Stimulated activated CD4-positive, alpha-beta T cell treated with anti-CD3 and anti-CD28 coated beads, Interleukin-1b, Interleukin-23, amount 100 ng/mL, for 1 hour (primary cell): ENCODE measurements at places on chromosomes 12 and 14.

- DNase-seq, result no peak
Measured at GRCh38 chr14:60197629-60198303, 32.6 kb upstream of the DHRS7 start.

GRCh38 chr12:29863665-29864064 lies 79.9 kb upstream of the TMTC1 start:
- no peak for DNase-seq

GRCh38 chr14:89844508-89844907 lies 110.0 kb downstream of the EFCAB11 start:
- DNase-seq, result no peak

- no peak for DNase-seq
Measured at GRCh38 chr12:22396253-22396652, 61.7 kb upstream of the ST8SIA1 start.

DNA sequence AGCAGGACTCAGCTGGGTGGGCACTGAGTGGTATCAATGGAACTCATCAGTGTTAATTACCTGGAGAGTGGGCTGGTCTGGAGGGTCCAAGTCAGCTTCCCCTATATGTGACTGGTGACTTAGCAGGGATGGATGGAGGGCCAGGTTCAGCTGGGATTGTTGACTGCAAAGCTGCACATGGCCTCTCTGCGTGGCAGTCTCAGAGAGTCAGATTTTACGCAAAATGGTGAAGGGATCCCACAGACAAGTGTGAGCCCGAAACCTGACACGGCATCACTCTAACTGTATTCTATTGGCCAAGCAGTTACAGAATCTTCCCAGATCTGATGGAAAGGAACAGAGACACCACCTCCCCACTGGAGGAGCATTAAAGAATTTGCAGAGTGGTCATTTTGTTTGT lies 716.0 kb upstream of the TBX3 start:
- no peak for DNase-seq

DNA sequence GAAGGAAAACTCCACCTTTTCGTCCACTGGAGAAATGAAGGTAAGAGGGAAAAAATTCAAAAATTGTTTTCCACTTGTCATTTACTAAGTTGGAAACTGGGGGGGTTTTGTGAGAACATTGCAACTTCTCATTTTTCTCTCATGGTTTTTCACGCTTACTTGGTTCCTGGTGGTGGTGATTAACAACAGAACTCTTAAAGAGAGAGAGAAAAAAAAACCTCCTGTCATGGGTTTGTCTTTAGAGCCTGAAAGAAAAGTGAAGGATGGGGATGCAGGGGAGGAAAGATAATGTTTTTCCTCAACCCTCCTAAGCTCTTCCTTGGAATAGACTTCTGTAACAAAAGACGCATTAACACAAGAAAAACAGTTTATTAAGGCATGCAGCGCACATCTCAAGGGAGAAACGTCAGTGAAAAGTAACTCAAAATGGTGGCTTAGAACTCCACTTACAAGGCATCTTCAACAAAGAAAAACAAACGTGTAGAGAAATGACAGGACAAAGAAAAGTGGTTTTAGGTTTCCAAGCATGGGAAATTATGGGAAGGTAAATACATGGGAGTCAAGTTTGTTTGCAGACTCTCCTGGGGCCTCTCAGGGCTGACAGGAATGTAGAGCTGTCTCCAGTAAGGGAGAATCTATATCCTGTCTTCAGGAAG lies 81.9 kb upstream of the ATF7IP start:
- no peak for DNase-seq

DNA sequence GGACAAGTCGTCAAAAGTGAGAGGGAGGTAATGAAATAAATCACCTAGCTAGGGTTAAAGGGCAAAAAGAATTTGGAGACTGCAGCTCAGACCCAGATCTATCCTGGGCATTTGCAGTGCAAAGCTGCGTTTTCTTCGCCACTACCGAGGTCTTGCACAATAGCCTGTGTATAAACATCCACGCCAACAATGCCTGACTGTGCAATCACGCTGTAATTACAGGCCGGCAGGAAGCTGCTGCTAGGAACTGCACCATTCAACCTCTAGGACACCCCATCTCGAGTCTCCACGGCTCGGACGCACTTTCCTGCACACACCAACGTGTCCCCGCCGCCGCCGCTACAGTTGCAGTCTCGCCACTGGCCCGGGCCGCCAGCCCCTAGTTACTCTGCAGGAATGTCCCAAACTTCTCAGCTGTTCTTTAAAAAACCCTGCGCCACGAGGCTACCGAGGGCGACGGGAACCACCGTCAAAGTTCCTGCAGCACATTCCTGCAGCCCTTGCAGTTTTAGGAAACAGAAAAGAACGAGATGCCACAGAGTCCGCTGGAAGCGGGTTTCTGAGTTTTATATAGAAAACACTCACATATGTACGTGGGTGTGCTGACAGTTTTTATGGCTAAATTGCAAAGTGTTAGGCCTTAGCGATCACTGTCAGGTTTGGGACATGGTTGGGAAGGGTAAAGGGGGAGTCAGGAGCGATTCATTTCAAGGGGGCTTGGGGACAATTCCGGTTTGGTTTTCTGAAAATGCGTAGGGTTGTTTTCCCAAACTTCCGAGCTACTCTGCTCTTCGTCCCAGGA lies 65.6 kb upstream of the PTGR2 start:
- peak; percentile 16 for DNase-seq
